ENCODE measurements at places on chromosomes 3 and 15.
A peak's percentile ranks its signal among the peaks of the same experiment; 100 is the strongest.

GRCh38 chr3:188236271-188236670 lies 82.3 kb downstream of the LPP start:
- DNase-seq = no peak

DNA sequence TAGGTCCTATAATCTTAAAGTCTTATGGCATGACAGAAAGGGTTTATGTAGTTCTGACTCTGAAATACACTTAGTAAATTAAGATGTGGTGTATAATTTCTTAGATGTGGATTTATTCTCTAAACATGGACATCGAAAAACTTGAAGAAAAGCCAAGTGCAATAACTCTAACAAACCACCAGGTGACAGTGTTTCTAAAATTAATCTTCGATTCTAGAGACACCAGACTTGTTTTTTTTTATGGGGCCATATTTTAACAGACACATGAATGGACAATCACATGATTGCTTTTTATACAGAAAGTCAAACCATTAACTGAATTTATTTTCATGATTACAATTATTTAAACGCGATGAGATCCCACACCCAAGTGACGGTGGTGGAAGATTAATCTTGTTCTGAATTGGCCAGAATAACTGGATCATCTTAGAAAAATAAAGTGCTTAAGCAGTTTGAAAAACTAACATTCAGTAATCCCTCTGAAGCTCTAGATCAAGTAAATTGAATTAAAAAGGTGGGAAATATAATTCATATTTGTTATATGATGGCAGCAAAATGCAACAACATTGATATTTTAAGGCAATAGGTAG lies 305.1 kb downstream of the LSAMP start:
- DNase-seq = peak; percentile 54

DNA sequence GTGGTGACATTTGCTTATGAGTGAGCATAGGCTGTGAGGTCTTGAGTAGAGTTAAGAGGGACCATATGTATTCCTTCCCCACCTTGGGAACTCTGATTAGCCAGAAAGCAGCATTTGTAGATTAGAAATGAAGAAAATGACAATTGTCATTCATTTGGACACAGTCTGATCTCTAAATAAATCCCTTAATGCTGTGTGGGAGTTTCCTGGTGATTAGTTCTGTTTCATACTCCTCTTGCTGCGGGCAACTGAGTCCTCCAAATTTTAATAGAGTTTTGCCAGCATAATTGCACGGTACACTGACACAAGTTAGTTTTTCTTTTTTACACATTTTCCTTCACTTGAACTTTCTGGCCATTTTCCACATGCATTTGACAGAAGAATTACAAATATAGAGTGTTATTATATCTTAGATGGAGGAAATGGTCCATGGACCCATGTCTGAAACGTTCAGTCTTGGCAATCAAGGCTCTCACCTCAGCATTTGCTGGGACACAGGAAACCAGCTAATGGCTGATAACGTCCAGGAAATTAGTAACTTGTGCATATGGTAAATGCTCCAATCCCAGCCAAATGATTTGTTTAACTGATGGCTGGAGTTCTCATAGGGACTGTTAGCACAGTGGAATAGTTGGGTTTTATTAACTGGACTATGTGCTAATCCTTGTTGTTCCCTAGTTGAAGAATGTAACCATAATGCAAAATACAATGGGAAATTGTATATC lies 321.2 kb downstream of the RBMS3 start:
- no peak for DNase-seq

GRCh38 chr3:177772908-177773557 lies 575.8 kb upstream of the TBL1XR1 start:
- DNase-seq = no peak

GRCh38 chr3:147216143-147216673 lies 190.1 kb downstream of the ZIC4 start:
- no peak for DNase-seq

GRCh38 chr15:80925597-80926059 lies 64.0 kb downstream of the MESD start:
- no peak for DNase-seq

- DNase-seq = no peak
Observed at GRCh38 chr15:64634576-64635498, 140.6 kb downstream of the RBPMS2 start.

DNA sequence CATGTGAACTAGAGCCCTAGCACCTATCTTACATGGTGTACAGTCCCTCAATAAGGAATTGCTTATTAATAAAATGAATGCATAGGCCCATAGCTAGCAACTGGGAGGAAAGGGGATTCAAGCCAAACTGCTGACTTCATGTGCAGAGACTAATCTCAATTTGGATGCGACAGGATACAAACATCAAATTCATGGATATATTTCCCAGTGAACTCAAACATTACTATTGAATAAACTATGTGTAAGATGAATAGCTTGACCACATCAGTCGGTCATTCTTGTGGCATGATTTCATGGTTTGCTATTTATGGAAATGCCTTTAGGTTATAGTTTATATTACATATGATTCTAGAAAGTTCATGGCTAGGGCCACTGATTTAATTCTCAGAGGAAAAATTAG lies 268.6 kb upstream of the SLITRK3 start:
- no peak for DNase-seq

DNA sequence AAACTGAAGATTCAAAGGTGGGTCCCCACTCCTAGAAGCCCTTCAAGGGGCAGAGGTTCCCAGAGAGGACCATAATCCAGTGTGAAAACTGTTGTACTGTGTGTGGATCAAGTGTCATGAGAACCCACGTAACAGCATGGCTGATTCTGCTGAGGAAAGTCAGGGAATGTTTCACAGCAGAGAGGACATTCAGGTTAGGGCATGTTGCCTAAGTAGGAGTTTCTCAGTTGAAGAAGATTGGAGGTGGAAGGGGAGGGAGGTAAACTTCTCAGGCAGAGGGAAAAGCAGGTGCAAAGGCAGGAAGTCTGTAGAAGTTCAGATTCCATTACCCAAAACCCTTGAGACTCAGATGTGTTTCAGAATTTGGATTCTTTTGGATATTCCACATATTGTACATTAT lies 246.1 kb upstream of the NR2E3 start:
- no peak for DNase-seq

- no peak for DNase-seq
Observed at GRCh38 chr3:42495393-42495792, 7.0 kb upstream of the VIPR1 start.

GRCh38 chr15:75661100-75661755 lies 13.5 kb downstream of the SNX33 start:
- DNase-seq = no peak

DNA sequence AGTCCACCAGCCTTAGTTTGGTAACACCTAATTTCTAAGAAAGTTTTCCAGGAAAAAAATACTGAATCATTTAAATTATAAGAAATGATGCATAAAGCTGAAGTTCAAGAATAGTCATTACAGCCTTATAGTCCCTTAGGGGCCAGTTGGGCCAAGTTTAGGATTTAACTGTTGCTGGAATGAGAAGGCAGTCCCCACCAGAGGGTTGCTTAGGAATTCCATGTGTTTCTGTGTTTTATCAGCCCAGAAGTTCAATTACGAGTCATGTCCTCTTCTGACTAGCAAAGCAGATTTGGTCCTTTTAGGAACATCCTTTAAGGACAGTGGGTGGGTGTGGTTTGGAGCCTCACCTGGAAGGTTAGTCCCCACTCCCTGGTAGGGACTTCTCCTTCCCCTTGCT lies 57.0 kb upstream of the NR2E3 start:
- no peak for DNase-seq

GRCh38 chr3:32140943-32141342 lies 34.5 kb downstream of the GPD1L start:
- DNase-seq = no peak

DNA sequence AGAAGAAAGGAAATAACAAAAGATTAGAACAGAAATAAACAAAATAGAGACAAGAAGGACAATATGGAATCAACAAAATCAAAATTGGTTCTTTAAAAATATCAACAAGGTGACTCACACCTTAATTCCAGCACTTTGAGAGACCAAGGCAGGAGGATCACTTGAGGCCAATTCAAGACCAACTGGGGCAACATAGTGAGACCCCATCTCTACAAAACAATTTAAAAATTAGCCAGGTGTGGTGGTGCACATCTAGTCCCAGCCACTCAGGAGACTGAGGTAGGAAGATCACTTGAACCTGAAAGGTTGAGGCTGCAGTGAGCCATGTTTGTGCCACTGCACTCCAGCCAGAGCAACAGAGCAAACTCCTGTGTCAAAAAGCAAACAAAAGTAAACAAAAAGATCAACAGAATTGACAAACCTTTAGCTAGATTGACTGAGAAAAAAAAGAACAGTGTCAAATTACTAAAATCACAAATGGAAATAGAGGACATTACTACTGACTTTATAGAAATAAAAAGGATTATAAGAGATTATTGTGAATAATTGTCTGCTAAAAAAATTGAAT lies 190.7 kb upstream of the CGNL1 start:
- DNase-seq = no peak

GRCh38 chr3:178479860-178480259 lies 56.4 kb upstream of the KCNMB2 start:
- no peak for DNase-seq

DNA sequence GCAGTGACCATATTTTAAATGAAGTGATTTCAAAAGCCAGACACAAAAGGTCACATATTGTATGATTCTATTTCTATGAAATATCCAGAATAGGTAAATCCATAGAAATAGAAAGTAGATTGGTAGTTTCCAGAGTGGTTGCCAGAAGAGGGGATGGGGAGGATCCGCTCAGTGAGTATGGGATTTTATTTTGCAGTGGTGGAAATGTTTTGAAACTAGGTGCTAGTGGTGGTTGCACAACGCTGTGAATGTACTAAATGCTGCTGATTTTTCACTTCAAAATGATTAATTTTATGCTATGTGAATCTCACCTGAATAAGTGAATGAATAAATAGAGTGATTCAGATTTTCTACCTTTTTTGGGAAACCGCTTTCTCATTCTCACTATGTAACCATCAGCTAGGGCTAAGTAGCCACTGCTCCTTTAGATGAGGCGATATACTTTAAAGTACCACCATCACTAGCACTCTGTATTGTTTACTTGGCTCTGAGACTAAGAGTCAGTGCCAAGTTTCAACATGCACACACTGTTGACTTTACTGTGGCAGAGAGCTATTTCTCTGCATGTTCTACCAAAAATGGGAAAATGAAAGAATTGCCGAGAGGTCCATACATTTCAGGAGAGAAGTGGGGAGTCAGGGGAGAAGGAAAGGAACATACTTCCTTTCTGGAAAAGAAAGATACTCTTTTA lies 90.7 kb upstream of the GOLIM4 start:
- DNase-seq = no peak

DNA sequence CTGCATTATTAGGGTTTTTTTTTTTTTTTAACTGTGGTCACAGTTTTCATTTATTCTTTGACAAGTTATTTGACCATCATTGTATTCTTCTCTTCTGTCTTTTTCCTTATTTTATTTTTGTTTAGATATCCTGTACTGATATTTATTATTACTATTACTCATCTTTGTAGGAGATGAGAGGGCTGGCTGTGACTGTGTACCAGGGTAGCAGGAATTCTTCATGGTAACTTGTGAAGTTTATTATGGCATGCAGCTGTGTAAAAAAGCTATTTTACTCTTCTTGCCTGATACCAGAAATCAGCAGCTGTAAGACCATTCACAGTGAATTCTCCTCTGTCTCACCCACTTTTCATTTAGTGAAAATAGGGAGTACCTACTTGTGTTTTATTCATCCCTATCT lies 44.5 kb downstream of the ATP6V1A start:
- DNase-seq = no peak

DNA sequence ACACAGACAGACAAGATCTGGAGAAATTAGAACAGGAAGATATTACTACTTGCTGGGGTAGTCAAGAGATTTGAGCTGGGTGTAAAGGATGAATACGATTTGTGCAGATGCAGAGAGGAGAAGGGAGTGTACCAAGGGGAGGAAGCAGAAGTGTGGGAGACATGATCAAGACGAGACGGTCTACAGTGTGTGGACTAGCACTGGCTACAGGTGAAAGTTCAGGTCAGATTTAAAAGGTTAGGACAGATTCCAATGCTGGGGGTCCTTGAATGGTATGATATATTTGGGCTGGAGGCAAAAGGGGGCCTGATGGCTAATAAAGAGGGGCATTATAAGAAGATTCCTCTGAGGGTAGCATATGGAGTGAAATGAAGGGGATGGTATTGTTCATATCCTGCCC lies 12.1 kb downstream of the LDHAL6B start:
- no peak for DNase-seq

DNA sequence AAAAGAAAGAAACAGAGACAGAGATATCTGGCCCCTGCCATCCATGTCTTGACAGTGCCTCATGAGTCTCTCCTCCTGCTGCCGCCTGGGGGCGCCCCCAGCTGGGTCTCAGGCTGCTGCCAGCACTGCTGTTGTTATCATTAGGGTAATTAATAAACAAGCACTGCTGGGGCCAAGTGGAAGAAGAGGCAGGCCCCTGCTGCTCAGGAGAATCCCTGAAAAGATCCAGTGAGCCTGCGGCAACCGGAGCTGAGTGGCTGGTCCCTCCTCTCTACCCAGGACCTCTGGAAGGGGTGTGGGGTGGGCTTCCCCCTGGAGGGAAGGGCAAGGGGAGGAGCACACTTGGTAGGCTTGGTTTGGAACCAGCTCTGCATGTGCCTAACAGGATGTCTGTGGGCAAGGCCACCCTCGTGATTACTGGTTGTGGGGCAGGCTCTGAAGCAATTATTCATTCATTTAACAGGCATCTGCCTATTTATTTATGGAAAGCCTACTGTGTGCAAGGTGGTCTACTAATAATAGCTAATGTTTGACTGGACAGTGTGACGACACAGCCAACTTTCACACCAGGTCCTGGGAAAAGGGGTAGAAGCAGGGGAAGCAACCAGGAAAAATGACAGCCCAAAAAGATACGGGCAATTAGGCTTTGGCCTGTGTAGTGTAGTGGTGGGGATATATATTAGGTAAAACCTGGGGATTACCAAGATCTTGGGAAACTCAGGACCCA lies 1.2 kb upstream of the TYRO3 start:
- DNase-seq = peak; percentile 83

- no peak for DNase-seq
Observed at GRCh38 chr3:67641451-67641850, 13.0 kb downstream of the SUCLG2 start.

GRCh38 chr3:140440446-140440845 lies 237.4 kb upstream of the TRIM42 start:
- no peak for DNase-seq

DNA sequence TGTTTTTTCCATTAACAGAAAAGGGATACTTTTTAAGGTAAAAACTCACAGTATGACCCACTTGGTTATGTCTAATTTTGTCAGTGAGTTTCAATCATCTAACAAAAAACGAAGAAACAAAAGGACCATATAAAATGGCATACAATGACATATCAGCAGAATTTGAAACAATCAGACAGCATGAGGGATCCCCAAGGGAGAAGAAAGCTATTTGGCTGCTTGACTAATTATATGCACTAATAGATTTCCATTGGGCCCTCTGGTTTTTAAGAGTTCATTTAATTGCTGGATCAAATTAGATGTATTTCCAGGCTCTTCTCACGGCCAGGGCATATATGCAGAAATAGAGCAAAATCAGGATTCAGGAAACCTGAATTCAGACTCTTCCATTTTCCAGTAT lies 376.4 kb upstream of the GBE1 start:
- DNase-seq = no peak
